ENCODE measurements at places on chromosomes 2 and 18.

DNA sequence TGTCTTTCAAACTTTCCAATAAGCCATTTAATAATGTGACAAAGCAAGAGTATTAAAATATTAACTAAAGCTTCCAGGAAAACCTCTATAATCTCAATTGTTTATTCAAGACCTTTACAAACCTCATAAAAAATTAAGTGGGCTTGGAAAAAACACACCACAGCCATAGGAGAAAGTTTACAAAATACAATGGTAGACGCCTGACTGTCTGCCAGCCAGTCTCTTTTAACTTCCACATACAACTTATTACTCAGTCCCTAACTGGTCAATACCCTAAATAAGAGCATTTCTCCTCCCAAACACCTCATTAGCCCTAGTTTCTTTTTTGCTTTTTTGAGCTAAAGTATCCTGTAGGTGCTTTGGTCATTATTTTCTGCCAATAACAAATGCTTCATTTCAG is 247.4 kb upstream of the CYP26B1 start:
- no peak for DNase-seq

- DNase-seq = no peak
Observed at GRCh38 chr2:238107525-238108422, 7.6 kb downstream of the ESPNL start.

- no peak for DNase-seq
Observed at GRCh38 chr2:20294231-20294630, 56.4 kb downstream of the PUM2 start.

GRCh38 chr2:11482473-11483035 is 16.6 kb upstream of the E2F6 start:
- no peak for DNase-seq

DNA sequence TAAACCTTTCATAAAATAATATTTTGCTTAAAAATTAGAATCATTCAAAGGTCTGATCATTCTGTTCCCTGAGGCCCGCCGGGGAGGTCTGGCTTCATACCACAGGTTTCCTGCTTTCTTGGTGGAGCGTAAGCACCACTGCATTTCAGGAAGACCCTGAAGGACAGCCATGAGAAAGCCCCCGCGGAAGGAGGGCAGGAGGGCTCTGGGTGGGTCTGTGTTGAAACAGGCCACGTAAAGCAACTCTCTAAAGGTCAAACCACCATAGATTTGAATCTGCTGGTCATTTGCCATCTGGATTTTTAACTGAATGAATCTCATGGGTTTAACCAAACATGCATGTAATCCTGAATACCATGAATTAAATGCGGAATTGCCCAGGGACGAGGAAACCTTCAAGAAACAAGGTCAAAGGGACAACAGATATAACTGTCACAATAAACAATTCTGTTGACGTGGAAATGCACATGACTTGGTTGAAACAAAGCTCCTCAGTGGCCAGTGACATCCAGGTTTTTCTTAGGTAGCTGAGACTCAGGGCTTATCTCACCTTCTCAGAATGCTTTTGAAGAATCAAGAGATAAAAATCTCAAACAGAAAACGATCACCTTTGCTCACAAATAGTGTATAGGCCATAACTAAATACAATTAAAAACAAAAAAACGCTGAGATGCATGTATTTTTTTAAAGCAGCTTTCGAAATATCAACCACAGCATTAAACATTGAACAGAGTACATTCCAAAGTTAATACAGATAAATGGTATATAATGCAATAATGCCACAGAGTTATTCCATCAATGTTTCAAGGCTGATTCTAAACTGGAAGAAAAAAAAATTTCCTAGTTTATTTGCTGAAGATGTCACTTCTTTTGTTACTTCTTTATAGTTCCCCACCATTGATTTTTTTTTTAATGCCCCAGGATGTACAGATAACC is 193.2 kb downstream of the BCL2 start:
- DNase-seq = no peak

DNA sequence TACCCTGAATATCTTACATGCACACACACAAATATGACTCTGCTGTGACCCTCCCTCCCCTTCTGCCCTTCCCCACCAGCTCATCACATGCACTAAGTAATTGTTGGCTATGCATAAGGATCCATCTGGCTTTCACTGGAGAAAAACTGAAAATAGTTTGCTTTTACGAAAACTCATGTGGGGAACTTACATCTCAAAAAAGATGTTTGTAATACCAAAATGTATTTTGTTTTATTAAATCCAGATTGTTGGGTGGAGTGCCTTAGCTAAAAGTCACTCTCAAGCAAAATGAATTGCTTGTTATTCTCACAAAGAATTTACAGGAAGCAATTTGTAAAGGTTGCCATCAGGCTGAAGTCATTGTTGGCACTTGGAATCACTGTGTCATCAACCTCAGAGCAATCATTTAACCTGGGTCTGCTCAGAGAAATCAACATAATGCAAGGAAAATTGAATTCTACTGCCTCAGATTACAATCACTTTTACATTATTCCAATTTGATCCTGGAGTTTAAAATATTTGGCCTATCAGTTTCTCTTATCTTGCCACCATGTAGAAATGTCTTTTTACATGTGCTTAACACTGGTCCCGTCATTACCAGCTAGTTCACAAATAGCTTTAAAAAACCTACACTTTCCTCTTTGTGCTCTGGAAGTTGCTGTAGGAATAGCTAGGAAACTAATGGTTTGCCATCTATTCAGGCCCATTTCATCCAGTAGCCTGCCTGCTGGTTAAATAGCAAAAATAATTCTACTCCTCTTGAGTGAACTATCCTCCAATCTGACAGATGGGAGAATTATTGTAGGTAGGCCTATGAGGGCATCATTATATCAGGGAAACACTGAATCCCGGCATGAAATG is 90.3 kb upstream of the TMEM17 start:
- no peak for DNase-seq

DNA sequence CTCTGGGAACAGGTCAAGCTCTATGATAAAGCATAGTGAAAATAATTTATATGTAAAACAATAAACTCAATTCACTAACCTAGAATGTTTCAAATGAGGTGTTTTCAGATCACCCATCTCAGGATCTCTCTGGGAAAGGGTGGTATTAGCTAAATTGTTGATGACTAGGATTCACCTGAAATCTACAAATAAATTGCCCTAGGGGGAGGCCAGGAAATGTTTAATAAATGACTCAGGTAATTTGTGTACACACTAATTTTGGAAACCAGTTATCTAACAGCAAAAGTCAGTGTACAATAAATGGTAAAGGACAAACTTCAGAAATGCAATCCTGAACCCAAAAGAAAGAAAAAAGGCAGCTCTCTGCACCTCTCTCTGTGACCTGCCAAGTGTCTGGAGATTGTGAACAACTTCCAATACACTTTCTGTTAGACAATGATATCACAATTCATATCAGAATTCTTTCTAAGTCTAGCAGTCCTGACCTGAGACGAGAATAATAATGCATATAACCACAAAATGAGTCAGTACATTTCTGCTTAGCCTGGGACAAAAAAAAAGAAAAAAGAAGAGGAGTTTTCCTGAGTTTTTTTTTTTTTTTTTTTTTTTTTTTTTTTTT is 760.0 kb downstream of the EPHA4 start:
- no peak for DNase-seq

DNA sequence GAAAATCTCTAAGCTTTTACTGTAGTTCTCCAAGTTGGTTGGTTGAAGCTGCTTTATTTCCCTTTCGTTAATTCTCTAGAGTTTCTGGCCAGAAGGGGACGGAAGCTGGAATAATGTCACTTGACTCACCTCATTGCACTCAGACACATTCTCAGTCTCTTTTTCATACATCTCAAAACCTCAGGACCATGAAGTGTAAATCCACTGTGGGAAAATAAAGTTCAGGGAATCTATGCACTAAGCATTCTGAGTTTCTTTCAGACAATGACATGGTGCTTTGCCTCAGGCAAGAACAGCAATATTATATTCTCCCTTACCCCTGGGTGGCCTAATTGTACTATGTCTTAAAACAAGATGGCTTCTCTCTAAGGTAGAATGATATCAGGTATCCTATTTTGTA is 167.8 kb downstream of the PRPF40A start:
- no peak for DNase-seq

DNA sequence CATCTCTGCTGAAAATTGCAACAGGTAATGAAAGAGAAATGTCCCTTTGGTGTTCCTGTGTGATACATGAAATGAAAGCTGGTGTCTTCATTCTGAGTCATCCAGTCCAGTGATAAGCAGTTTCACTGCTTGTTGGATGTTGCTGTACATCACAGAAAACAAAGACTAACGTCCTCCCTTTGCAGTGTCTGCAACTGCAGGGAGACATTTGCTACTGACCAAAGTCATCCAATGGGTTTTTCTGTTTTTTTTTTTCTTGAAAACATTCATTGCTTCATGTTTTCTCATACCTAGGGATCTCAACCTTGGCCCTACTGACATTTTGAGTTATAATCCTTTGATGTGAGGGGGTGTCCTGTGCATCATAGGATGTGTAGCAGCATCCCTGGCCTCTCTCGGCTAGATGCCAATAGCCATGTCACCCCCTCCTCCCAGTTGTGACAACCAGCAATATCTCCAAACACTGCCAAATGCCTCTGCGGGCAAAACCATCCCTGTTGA is 63.6 kb upstream of the FZD5 start:
- DNase-seq = no peak

DNA sequence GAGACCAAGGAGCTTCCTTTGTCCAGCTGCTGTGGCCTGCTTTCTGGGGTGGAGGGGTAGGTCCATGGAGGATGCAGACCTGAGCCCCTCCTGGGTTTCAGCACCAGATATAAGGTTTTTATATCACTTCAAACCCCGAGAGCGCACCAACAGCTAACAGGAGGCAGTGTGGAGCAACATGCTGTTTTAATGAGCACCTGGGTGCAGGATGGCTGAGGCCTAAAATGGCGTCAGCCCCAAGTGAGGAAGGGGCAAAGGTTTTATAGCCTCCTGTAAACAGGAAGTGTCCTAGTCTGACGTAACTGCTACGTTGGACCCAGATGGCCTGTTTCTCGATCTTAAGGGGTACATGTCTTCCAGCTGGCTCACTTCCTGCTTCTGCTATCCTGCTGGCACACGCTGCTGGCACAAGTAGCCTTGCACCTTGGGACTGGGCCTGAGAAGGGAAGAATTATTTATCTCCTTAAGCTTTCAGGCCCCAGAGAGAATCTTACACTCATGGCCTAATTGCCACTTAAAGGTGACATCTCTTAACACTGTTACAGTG is 11.4 kb upstream of the REG1B start:
- DNase-seq = no peak

GRCh38 chr2:241595600-241596140 is 37.1 kb downstream of the BOK start:
- no peak for DNase-seq

- no peak for DNase-seq
Observed at GRCh38 chr2:205972113-205972512, 113.9 kb downstream of the INO80D start.

DNA sequence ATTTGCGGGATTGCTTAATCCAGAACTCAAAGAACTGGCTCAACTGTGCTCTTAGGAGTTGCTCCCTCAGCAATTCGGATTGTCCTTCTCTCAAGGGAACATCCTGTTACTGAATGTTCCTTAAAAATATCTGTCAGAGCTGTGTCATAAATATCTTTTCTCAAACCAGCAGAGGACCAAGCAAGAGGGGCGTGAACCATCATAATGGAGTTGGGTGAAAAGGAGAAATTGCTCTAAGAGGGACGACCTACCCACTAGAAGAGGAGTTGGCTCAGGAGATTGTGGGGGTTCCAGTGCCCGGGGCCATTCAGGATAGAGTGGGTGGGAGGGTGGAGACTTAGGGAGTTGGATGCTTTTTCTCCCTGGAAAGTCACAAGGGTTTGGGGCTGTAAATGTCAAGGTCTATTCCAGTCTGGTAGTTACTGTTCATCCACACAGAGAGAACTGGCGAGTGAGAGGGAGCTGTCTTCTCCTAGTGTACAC is 59.5 kb downstream of the MERTK start:
- DNase-seq = no peak

GRCh38 chr2:45130736-45131135 is 121.5 kb upstream of the SIX2 start:
- DNase-seq = no peak

- DNase-seq = no peak
Observed at GRCh38 chr2:41990688-41991087, 57.1 kb upstream of the PKDCC start.

DNA sequence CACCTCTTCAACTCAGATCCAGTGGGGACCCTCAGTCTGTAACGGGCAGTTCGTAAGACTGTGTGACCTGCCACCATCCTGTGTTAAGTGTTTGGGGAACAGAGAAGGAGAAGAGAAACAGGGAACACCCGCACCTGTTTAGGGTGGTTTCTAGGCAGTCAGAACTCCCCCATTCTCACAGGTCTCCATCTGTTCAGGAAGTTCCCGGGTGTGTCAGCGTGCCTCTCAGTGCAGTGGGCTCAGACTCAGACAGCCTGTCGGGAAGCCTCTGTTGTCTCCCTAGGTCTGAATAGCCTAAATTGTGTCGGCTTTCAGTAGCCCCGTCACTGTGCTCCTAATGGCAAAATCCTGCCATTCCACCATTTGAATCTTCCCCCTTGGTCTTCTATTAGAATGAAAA is 256.6 kb downstream of the LOXHD1 start:
- DNase-seq = no peak

DNA sequence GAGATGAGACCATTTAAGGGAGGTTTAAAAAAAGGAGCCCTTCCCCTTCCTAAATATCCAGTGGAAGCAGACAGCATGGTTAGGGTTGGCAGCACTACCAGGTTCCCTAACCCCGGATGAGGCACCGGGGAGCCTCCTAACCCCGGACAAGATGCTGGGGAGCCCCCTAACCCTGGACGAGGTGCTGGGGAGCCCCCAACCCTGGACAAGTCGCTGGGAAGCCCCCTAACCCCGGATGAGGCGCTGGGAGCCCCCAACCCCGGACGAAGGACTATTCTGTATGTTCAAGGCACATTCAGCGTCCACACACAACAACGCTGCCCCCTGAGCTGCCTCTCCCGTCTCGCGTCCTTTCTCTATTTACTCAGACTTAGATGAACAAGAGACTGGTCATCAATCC is 51.9 kb downstream of the ANKMY1 start:
- no peak for DNase-seq

DNA sequence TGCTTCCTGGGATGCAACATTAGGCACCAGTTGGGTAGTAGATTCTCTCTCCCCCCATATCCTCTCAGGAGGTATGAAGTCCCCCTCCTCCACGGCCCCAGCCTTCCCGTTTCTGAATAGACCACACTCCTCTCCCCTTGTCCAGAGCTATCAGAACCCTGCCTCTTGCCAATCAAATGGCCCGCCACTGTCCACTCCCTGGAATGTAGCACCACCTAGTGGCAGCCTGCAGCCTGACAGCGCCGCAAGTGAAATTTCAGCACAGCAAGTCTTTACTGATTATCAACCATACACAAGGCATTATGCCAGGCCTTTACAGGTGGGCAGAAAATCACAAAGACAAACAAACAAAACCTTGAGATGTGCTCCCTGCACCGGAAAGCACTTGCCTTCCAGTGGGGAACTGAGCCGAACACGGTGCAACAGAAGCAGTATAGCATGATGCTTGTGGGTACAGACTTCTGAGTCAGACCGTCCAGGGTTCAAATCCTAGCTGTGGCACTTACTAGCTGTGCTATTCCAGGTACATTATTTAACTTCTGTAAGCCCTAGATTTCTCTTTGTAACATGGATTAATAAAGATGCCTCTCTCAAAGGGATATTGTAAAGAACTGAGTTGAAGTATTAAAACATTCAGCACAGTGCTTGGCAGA is 174.0 kb downstream of the SMAD2 start:
- peak; percentile 38 for DNase-seq

- DNase-seq = no peak
Observed at GRCh38 chr2:127400533-127400896, 12.7 kb upstream of the MAP3K2 start.
